ENCODE measurements at places on chromosomes 13 and 19. TPM values are rescaled to one million over a fixed set of nuclear protein-coding genes. Genes with fewer than 3 reads are reported as not detected.

Gene RAB3A
- total RNA-seq = 4.7 TPM

Gene TMEM238
- total RNA-seq = 9.6 TPM

Gene SSC5D
- total RNA-seq = 0.36 TPM

Gene TNNI3
- not detected for total RNA-seq

Gene SYDE1
- total RNA-seq = not detected

DNA sequence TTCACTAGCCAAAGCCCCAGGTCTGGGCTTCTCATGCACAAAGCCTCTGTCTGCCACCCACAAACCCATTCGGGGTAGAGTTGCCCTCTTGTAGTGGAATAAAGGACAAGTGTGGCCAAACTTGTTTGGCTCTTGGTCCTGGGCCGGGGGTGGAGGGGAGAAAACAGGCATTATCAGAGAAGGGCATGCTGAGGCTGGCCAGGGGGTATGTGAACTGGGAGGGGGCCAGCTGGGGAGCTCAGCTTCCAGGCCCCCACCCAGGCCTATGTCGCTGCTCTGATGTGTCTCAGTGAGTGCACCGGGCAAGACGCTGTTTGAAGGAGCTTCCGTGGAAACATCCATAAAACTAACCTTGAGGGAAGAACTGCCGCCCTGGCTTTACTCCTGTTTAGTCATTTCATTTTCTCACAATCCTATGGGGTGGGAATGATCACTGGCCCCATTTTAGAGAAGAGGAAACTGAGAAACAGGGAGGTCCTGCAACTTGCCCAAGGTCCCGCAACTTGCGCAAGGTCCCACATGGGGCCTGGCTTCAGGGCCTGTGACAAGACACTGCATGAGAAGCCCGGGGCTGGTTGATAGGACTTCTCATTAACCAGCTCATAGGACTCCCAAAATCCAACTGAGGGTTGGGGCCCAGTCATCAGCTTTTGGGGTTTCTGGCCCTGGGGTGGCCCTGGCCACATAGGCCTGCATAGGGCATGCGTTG, 30.8 kb downstream of the CCNE1 start:
- DNase-seq = no peak

DNA sequence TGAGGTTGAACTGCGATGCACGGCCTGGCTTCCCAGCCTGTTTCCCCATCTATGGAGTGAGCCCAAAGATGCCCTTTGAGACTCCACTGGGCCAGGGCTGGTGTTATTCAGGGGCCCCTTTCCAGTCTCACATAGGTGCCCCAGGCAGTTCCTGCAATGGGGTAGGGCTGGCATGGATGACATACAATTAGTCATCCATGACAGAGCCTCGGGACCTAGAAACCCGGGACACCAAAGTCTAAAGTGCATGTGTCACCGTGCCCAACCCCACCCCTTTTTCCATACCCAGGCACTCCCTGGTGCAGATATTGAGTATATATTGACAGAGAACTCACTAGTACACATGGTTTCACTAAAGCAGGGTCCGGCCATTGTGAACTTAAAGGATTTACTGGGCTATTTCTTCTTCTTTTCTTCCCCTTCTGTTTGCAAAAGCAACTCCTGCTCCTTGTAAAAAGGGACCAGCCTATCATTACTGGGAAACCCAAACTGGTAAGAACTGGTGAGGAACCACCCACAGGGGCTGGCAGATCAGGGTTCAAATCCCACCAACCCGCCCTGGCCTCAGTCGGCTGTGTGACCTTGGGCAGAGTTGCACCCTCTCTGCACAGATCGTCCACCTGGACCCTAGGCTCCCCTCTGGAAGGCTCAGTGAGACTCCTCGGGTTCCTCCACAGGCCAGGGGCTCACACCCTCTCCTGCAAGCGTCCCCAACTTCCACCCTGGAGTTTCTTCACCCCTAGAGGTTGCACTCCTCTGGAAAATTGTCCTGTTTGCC, 2.7 kb downstream of the B3GNT3 start:
- DNase-seq = no peak
